GM12892 (cell line): ENCODE measurements at places on chromosomes 16 and 17.

DNA sequence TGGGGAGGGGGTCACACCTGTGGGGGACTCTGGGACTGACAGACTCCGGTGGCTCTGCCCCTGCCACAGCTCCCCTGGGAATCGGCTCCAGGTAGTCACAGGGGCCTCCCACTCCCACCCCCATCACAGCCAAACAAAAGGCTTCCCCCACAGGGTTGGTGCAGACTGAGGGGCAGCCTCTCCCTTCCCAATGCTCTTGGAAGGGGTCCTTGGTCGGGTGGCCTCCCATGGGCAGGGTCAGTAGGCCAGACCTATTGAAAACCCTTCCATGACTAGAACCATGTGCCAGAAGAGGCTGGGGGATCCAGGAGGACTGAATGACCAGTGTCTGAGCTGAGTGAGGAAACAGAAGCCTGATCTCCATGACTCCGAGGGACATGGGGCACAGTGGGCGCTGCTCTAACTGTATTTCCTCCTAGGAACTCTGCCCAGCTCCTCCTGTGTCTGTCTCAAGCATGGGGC is 28.6 kb downstream of the TK2 start:
- no peak for DNase-seq

DNA sequence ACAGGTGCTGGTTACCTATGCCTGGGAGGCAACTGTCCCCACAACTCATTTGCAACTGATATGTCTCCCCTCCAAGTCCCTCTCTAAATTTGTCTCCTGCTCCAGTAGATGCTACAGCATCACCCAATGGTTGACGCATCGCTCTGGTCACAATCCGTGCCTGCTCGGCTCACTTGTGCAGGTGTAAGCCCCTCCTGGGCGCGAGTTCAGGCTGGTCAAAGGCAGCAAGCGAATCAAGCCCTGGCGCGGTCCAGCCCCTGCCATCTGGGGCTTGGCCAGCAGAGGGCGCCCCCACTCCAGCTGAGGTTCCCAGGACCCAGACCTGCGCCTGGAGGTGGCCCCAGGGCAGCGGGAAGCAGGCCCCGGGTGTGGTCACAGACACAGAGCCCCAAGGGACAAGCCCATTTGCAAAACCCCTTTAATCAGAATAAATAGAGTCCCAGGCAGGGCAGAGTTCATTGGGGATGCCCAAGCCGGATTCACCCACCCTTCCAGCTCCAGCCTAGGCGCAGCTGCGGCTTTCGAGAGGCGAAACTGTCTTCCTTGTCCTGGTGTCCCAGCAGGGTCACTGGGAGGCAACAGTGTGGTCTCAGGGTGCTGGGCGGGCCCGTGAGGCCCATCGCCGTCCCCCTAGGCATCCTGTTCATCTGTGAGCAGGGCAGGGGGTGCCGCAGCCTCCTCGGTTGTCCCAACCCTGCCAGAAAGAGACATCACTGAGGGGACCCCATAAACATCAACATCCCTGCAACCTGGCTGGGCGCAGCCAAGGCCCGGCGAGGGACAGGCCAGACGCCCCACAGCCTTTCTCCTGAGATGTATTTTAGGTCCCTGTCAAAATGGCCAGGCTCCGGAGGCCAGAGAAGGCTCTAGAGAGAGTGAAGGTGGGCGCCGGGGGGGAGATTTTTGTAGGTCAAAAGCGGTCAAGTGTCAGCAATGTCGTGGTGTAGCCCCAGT is 15.8 kb downstream of the TMC6 start:
- peak; percentile 93 for DNase-seq

DNA sequence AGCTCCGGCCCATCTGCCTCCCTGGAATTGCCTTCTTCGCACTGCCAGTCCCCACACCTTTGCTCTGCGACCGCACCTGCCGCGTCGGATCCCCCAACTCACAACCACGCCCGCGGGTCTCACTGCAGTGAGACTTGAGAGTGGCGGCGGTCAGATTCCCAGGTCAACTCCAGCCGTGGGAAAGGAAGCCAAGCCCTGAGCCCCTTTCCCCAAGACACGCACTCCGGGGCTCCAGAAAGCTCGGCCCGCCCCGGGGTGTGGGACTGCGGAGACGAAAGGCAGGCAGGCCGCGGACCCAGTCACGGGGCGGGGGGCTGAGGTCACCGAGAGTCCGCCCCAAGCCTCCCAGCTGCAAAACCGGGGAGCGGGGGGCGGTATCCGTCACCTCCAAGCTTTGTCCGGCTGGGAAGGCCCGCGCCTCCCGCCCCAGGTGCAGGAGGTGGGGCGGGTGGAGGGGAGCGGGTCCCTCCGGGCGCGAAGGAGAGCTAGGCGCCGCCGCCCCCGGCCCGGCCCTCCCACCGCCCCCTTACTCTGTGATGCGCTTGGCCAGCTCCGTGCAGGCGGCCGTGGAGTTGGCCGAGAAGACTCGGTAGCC is 615 bp downstream of the PRPSAP1 start:
- DNase-seq: peak; percentile 70

GRCh38 chr16:68234188-68235107 is 1.5 kb downstream of the ESRP2 start:
- DNase-seq: no peak

DNA sequence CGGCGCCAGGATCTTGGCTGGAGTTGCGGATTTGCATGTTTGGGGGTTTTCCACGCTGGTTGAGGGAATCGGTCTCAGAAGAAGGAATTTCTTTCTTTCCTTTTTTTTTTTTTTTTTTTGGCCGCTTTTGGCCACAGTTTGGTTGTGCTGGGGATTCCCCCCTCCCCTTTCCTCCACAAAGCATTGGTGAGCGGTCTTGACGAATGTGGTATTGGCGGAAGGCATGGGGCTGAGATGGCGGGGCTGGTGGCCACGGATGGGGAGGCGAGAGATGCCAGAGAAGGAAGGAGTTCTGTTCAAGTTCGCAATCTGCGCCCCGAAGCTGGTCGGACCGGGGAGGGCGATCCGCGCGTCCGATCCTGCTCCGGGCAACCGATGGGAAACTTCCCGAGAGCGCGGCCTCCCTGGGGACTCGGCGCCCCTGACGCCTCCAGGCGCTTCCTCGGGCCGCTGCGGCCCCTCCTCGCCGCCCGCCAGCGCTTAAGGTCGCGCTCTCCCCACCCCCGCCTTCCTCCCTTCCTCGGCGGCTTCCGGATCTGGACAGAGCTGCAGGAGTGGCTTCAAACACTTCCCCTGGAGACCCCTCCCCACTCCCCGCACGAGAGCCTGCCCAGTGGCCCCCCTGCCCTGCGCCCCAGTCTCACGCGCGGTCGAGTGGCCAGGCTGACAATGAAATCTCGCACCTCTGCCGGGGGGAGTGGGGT is 43.2 kb downstream of the RAI1 start:
- peak; percentile 76 for DNase-seq

DNA sequence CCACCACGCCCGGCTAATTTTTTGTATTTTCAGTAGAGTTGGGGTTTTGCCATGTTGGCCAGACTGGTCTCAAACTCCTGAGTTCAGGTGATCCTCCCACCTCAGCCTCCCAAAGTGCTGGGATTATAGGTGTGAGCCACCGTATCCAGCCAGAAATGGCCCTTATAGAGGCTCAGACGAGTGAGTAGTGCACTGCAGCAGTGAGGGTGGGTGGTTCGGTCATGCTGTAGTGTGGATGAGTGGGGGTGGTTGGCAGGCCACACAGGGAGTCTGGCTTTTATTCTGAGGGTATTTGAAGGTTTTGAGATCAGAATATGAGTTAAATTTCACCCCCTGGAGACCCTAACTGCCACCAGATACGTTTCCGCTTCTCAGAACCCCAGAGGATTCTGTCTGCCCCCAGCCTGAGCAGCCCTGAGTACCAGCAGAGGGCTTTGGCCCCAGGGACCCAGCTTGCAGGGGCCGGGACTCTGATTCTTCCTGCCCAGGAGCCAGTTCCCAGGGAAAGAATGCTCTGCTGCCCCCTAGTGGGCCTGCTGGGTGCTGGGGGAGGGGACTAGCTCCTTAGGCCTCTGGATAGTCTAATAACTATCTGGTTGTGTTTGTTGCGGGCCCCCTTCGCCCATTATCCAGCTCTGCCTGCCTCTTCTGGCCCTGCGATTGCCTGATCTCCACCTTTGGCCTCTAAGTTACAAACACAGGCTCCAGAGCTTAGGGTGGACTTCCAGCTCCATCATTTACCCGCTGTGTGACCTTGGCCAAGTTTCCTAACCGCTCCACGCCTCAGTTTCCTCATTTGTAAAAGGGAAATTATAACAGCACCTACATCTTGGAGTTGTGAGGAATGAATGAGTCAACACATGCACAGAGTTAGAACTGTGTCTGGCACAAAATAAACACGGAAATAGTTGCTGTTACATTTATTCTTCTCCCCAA is 2.0 kb downstream of the ZNF771 start:
- DNase-seq: peak; percentile 82

DNA sequence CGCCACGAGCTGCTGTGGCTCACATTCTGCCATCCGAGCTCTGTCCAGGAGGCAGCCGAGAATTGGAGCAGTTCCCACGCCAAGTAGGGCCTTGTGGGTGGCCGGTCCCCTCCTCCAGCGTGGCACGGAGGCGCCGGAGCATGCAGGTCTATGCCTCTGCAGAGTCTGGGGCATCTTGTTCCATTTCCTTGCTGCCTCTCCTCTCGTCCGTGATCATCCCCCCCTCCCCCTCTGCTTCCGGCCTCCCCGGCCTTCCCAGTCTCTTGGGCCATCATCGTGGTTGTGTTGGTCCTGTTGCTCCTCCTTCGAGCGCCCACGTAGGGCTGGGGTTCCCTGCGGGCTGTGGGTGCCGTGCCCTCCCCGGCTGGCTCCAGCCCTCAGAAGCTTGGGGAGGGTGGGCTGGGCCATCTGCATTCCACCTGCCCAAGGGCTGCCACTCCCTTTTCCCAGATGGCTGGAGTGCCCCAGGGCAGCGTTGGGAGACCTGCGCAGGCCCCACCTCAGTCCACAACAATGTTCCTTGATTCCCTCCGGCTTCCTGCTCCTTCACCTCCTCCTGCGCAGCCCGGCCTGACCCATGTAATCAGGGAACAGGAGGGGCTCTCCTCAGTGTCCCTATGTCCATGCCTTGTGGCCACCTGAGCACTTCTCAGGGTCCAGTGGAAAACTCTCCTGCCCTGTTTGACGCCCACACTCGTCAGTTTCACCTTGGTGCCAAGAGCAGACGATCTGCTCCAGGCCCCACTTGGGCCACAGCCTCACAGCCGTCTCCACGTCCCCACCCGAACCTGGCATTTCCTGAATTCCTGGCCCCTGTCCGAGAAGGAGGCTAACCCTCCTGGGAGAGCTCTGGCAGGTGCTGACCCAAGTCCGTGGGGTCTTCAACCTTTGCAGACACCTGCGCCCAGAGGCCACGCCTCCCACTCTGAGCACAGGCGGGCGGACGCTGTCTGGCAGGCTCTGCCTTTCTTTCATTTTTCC is 37.1 kb downstream of the BAIAP2 start:
- no peak for DNase-seq

GRCh38 chr17:62892870-62893338 is 73.1 kb upstream of the TANC2 start:
- no peak for DNase-seq

GRCh38 chr17:74249590-74250270 is 24.3 kb upstream of the DNAI2 start:
- DNase-seq: no peak

DNA sequence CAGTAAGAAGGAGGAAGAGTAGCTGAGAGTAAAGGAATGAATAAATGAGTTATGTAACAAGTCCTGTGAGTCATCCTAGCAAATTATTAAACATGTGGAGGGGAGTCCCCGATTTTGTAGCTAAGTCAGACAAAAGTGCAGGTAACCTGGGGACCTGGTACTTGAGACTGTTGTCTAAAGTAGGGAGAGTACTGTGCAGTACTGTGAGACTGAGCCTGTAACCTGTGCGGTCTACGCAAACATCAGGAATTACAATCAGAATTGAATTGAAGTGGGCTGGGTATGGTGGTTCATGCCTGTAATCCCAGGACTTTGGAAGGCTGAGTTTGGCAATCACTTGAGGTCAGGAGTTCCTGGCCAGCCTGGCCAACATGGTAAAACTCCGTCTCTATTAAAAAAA is 35.7 kb downstream of the IKZF3 start:
- no peak for DNase-seq
